ENCODE measurements at places on chromosomes 6 and 20.

- no peak for DNase-seq
Measured at GRCh38 chr20:4916971-4917881, 84.1 kb downstream of the SLC23A2 start.

- no peak for DNase-seq
Measured at GRCh38 chr6:27617700-27618689, 145.1 kb upstream of the ZNF184 start.

DNA sequence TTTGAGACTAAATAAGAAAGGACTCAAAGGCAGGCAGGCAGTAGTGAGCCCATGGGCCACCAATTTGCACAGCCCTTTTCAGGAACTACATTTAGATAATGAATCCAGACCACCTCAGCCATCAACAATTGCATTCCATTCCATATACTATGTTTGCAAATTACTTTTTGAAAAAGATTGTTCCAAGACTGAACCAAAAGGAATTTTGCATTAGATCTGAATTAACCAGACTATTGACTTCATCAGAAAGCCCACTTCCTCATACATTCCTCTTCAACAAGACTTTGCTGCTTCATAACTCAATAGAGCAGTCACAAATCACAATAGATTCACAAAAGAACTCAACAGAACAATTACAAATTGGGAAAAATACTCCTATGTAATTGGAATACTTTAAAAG, 229.1 kb downstream of the SIM1 start:
- no peak for DNase-seq

GRCh38 chr6:3259491-3259958, 778 bp downstream of the PSMG4 start:
- no peak for DNase-seq

GRCh38 chr6:127076466-127076865, 42.0 kb upstream of the RSPO3 start:
- DNase-seq = no peak

DNA sequence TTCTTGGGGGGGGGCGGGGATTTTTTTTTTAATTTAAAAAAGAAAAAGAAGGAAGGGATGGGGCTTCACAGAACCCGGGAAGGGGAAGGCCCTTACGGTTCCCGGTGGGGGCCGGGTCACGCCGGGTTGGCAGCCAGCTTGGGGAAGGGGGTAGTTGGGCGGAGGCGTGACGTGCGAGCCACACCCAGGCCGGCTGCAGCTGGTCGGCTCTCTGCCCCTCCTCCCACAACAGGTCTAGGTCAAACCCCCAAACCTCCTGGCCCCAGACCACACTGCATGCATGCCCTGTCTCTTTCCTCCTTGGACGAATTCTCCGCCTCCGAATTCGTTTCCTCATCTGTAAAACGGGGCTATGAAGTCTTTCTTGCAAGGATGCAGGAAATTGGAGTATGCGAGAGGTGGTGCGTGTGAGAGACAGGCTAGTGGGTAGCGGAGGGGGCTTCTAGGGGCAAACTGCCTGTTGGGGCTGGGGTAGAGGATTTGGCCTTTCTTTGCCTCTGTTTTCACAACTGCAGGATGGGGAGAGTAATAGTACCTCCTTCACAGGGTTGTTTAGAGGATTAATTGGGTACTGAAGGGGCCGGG, 828 bp downstream of the HCK start:
- no peak for DNase-seq

GRCh38 chr6:37513576-37513975, 13.9 kb upstream of the CCDC167 start:
- no peak for DNase-seq

DNA sequence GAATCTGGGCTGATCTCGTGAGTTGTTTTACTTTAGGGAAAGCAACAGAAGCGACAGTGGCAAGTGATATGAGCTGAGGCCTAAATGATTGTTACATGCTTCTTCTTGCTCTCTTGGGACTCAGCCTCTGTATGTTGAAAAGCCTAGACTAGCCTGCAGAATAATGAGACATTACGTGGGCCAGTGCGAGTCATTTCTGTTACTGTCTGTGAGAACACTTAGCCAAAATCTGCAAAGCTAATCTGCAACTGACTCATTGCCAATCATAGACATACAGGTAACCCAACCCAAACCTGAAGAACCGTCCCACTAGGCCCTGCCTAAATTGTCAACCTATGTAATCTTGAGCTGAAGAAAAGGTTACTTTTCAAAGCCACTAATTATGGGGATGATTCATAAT, 77.4 kb upstream of the F13A1 start:
- no peak for DNase-seq

DNA sequence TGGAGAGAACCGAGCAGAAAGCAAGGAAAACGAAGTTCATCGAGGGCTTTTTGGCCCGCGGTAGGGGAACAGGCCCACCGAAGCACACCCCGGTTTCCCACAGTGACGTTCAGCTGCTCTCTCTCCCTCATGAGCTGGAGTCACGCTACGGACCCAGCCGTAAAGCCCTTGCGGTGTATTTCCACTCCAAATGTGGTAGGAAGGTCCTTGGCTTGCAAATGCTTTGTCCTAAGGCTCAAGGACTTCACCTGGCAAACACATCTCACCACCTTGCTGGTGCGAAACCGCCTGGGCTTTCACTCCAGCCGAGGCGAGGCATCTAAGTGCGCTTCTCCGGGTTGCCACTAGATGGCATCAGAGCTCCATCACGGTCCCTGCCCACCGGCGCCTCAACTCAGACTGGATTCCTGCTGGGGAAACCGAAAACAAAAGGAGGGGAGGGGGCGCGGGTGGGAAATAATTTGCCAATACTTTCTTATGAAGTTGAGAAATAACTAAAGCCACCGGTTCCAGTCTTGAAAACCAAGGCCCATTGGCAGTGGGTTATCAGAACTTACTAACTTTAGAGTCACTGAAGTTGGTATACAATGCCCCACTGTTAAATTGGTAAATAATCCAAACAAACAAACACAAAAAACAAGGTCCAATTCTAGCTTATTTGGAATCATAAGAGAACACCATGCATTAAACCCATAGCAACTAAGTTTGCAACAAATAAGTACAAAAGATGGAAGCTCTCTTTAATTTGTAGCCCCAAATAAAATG, 13.4 kb upstream of the FOXC1 start:
- no peak for DNase-seq

DNA sequence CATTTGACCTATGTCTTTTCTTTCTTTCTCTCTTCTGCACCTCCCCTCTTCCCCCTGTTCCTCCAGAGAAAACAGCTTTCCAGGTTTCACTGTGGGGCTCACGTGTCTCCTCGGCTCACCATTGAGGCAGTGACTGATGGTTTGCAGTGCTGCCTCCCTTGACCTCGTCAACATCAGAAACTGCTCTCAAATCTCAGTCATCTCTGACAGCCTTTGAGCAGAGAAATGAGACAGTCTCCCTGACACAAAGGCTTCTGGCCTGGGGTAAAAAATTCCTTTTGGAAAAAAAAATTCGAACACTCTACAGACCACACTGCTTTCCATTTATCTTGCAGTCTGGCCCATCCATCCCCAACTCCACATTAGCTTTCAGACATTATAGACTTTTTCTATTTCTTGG, 450.0 kb downstream of the TFAP2B start:
- no peak for DNase-seq

DNA sequence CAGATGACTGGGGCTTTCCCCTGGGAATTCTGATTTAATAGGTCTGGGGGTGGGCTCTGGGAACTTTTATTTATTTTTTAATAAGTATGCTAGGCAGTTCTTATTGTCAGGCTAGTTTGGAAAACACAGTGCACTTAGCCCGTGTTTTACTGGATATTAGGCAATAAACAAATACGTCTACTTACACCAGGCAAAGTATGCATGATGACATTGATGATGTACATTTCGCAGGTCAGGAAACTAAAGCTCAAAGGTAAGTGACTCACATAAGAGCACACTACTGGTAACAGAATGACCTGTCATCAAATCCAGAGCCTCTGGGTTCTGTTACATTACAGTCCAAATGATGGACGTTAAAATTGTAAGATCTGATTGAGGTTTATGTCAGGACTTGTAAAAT, 144.4 kb upstream of the EXOC2 start:
- no peak for DNase-seq

GRCh38 chr6:39428152-39428551, 105.7 kb upstream of the KCNK16 start:
- no peak for DNase-seq

DNA sequence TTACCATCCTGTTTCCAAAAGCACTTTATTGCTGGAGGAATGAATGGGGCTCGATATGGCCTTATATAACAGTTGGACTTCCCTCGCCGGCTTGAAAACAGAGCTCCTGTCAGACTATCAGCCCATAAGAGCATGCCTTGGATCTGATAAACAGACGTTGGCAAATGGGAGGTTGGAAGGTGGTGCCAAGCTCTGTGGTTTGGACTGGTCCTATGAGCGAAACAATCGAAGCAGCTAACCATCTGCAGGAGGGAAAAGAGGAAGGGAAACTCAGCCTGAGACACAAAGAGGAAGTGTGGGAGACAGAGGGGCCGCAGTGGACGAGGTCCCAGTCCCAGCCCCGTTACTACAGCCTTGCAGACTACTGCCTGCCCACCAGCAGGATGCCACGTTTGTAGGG, 92.9 kb downstream of the TFAP2C start:
- DNase-seq = peak; percentile 22

DNA sequence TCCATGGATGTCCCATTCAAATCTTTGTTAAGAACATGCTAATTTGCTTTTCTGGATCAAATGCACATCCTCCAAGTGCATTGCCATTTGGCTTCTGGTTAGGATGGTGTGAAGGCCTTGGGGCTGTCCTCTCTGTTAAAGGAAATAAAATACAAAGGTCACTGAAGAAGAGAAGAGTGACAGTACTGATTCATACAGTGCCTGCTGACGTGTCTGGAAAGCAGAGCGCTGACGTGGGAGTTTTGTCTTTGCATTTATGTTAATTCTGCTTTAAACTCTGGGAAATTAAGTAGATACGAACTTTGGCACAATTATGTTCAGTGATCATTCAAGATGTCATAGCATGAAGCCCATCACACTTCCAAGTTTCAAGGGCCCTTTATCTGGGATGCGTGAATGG, 33.2 kb downstream of the SYNDIG1 start:
- DNase-seq = no peak

GRCh38 chr6:18414116-18414515, 27.0 kb downstream of the RNF144B start:
- no peak for DNase-seq

GRCh38 chr6:135910790-135911618, 59.5 kb downstream of the PDE7B start:
- DNase-seq = no peak

DNA sequence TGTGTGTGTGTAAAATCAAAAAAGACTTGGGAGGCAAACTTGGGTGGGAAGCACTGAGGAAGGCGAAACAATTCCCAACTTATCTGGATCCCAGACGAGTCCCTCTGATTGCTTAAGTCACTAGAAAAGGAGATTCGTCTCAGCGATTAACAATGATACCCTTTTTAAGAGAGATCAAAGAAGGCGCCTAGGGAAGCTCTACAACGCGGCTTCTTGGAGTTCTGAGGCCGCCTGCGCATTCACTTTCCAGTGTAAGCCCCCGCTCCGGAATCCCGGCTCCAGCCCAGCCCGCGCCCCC, 8.7 kb upstream of the TBX18 start:
- DNase-seq = no peak

- DNase-seq = no peak
Measured at GRCh38 chr20:56630086-56630493, 984 bp downstream of the TFAP2C start.

GRCh38 chr6:17484201-17484849, 90.9 kb downstream of the CAP2 start:
- no peak for DNase-seq

GRCh38 chr6:168905451-168906090, 348.1 kb downstream of the THBS2 start:
- DNase-seq = no peak

GRCh38 chr6:150922137-150922536, 56.6 kb downstream of the MTHFD1L start:
- DNase-seq = no peak

- no peak for DNase-seq
Measured at GRCh38 chr20:10536531-10536930, 101.4 kb downstream of the SLX4IP start.

DNA sequence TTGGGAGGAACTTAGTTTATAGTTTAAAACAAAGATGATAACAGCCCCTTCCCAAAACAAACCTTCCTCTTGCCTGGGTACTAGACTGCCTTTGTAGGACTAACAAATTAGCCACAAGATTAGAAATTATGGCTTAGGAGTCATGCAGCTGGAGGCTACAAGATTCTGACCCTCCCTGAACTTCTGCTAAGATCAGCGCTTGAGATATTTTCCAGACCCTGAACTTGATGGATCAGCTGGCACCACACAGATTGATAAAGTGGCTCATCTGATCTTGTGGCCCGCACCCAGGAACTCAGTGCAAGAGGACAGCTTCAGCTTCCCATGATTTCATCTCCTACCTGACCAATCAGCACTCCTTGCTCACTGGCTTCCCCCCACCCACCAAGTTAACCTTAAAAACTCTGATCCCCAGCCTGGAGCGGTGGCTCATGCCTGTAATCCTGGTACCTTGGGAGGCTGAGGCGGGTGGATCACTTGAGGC, 5.9 kb upstream of the SERINC3 start:
- DNase-seq = no peak

DNA sequence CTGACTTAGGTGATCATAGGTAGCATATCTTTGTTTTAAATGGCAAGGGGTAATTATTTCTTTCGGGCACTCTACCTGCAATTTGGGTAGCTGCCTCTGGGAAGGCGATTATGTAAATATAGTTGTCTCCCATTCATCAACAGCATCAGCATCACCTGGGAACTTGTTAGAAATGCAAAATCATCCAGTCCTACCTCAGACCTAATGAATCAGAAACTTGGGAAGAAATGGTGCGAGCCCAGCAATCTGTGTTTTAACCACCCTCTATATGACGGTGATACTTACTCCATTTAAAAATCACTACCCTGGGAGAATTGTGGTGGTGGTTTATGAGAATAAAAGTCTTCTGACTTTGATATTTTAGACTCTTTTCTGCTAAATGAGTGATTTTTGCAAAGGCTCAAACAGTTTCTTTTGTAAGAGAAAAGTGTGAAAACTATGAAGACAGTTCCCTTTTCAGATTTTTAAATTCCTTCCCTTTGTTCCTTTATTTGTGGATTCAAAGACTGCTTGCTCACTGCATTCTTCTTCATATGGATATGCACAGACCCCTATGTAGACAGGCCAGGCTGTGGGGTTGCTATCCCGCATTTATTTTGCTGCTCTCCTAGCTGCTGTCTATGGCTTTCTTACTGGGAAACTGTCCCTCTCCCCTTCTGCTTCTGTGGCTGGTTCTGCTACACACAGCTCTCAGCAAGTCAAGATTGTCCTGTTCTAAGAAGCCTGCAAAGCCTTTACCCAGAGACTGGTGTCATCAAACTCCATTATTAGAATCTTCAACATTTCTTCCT, 365.3 kb downstream of the RNF144B start:
- no peak for DNase-seq
